NCI-H187 treated with DMSO at 0.1 percent for 48 hours (cell line): ENCODE measurements at places on chromosomes 3 and 15.

DNA sequence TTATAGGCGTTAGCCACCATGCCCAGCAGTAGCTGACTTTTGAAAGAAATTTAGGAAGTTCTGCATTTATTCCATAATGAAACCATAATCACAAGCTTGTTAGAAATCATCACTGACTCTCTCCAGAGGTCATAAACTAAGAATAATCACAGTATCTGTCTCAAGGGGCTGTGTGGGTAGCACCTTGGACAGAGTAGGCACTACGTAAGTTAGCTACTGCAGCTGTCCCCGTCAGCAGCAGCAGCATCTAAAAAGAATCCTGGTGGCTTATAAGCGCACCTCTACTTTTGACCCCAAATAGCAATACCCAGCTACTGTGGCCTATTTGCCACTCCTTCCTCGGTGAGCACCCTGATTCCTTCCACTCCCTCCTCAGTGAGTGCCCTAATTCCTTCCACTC lies 57.8 kb upstream of the RPL35A start:
- DNase-seq = no peak

- DNase-seq = no peak
These were observed 71.5 kb downstream of the PDCD6IP start for GRCh38 chr3:33869977-33870376.

DNA sequence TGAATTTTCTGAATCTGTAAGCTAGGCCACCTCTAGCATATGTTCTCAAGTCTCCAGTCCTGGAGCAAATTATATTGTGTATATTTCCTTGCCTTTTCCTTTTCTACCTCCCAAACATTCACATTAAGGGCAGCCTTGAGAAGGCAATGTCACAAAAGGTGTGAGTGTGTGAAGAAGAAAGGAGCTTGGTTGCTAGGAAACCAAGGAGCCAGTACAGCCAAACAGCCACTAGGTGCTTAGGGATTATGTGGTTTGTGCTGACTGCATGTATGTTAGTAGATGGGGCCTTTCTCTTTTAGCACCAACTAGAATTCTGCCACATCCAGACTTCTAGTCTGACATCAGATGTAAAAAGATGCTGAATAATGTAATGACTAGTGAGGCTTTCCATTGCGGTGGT lies 118.8 kb upstream of the DAZL start:
- no peak for DNase-seq

GRCh38 chr3:182393151-182393550 lies 400.2 kb upstream of the ATP11B start:
- DNase-seq = no peak

- DNase-seq = no peak
These were observed 18.1 kb upstream of the STAC start for GRCh38 chr3:36362216-36362615.

- DNase-seq = no peak
These were observed 94.7 kb downstream of the MYH15 start for GRCh38 chr3:108415661-108416060.
